ENCODE measurements at places on chromosomes 5 and 9. TPM values are rescaled to one million over a fixed set of nuclear protein-coding genes. Genes with fewer than 3 reads are reported as not detected.

DNA sequence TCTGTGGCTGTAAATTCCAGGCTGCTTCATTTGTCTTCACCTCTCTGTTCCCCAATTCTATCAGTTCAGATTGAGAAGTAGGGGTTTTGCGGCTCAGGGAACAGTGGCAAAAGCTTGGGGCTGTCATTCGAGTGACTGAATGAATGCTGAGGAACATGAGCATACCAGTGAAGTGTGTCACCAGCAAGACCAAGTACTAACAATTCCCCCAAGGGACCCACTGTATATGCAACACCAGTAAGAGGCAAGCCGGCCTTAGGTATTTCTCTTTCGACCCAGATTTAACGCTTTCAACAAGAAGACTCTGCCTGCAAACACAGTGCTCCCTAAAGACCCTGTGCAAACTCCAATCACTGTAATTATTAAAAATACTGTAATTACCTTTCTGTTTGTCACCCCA, 25.8 kb downstream of the KLHL3 start:
- DNase-seq: no peak

ATP6V0E1 gene
- total RNA-seq: 257 TPM

- DNase-seq: no peak
Observed at GRCh38 chr9:91208419-91208745, 153.3 kb downstream of the AUH start.

DNA sequence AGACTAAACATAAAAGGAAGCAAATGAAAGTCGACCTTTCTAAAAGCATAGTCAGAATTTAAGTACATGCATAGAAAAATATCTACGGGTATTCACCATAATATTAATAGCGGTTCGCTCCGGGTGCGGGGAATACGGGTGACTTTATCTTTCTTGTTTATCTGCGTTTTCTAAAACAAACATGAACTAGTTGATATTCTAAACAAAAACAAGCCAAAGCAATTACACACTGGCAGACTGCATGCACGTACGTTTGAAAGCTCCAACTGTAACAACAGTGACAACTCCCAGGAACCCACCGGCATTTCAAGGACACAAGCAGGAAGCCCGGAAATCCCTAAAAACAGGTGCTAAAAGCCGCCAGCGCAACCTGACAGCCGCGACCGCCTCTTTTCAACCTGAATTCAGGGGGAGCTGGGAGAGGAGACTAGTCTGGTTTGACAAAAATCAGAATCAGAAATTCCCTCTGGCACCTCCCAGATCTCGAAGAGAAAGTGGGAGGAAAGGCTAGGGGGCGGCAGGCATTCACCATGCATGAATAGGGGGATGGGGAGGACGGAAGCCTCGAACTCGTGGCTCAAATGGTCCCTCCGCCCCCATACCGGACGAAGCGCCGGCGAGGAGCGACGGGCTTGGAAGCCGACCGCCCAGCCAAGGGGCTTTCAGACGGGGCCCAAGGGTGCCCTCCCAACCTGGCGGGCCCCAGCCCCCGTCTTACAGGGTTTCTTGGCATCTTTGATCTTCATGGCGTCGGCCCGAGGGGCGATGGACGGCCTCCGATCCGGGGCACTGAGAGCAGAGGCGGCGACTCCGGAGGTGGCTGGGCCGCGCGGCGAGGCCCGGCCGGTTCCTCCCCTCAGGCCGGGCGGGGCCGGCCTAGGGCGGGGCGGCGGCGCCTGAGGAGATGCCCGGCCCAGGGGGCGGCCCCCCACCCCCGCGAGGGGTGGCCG, at the start of gene PANK3:
Gene PANK3, minus strand, starts transcription at position 831 of the 950 bp plus-strand sequence. Its CDS starts 85 bp downstream, at position 746.
- DNase-seq: peak; percentile 88

- no peak for DNase-seq
Observed at GRCh38 chr5:113771483-113771882, 258.0 kb downstream of the YTHDC2 start.

- no peak for DNase-seq
Observed at GRCh38 chr5:81202655-81203054, 30.5 kb upstream of the CKMT2 start.

ABCA2 gene
- total RNA-seq: 62.4 TPM

GARNL3 gene
- total RNA-seq: 10.0 TPM

MYOZ3 gene
- 3.3 TPM for total RNA-seq

Data from chondrocyte (in vitro differentiated cells).